Activated naive CD4-positive, alpha-beta T cell (primary cell): ENCODE measurements at places on chromosomes 7 and 10.

GRCh38 chr7:142668495-142668894 is 80.8 kb upstream of the PRSS1 start:
- DNase-seq = no peak

- no peak for DNase-seq
These were observed 496.4 kb downstream of the KIF20B start for GRCh38 chr10:90197766-90198165.

DNA sequence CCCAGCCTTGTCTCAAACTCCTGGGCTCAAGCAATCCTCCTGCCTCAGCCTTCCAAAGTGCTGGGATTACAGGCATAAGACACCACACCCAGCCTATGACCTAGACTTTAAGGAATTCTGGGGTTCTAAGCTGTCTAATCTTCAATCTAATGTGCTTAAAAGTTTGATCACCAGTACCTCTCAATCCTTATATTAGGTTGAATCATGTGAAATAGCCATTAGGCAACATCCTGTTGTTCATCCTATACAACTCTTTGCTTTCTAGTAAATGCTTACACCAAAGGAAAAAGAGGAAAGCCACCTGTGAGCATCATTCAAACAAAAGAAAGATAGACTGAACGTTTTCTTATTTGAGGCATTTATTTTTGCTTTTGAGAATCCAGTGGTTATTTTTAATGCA is 56.0 kb downstream of the ATOH7 start:
- DNase-seq = no peak

- no peak for DNase-seq
These were observed 42.0 kb downstream of the LYZL2 start for GRCh38 chr10:30587522-30588031.

GRCh38 chr7:34074421-34074820 is 169.1 kb downstream of the BMPER start:
- no peak for DNase-seq

DNA sequence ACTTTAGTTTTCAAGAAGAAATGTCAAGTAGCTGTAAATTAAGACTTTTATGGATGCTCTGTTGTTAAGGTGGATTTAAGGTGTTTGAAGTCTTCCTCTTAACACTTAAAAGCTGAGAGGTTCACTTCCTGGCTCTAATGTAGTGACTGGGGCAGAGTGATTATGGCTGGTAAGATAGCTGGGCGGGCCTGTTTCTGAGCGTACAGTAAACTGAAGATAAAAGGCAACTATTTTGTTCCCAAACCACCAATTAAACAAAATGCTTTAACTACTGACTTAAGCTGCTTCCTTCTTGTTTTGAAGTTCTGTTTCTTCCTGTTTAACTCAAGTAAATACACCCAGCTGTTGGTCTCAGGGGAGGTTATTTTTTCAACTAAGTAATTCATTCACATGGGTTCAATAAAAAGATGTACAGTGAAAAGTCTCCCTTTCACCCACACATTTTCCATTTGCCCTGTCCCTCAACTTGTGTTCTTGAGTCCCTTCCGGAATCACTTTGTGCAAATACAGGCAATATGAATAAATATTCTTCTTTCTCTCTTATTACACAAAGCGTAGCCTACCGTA is 19.3 kb downstream of the VWA2 start:
- no peak for DNase-seq

- DNase-seq = no peak
These were observed 369 bp upstream of the SCIN start for GRCh38 chr7:12570168-12570533.

- no peak for DNase-seq
These were observed 25.7 kb downstream of the PRKAG2 start for GRCh38 chr7:151851145-151851751.

DNA sequence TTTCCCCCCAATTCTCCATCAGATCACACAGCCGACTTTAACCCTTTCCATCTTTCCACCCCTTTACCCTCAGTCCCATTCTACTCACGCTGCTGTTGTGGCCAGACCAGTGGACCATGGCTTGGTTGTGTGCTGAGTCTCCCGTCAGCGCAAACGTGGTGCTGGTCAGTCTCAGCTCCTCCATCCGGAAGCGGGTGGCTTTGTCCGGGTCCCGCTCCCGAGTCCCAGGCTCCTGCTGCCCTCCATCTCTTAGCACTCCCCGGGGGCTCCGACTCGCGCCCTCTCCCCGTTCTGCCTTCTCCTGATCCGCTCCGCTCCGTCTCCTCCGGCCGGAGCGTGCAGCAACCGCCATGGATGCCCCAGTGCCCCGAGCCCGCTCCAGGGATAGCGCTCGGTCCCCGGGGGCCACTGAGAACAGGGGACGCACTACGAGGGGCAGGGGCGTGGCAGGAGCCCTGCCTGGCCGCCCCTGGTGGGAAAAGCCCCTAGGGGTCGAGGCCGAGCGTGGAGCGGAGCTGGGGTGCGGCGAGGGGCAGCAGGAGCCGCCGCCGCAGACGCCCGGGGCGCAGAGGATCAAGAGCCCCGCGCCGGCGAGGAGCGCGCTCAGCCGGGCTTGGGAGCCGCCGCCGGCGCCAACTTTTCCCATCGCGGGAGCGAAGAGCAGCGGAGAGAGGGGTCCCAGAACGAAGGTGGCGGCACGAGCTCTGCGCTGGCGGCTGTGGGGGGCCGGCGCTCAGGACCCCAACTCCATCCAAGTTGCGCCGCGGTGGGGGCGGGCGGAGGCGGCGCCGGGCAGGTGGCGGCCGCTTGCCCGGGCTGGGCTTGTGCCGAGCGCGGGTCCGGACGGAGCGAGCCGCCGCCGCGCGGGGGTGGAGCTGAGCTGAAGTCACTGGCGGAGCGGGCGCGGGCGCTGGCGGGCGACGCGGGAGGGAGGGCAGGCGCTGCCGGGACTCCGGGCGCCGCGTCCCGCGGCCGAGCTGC is at the start of gene SORCS1:
TSS of gene SORCS1 (minus strand) at position 826 of the 981 bp plus-strand sequence.
- DNase-seq = no peak

DNA sequence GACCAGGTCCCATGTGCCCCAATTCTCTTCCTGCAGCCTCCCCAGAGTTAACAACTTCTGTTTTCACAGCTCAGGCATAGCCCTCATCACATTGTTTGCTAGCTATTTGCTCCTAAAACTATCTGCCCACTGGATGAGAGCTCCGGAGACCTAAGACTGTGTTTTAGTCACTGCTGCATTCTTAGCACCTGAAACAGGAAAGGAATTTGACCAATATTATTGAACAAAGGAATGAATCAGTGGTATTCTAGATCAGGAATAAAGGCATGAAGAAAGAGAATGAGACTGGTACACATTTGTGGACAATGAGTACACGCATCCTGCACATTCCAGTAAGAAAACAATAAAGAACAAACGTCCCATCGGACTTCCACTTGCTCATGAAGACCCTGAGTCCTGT is 54.8 kb downstream of the PPP1R17 start:
- DNase-seq = no peak

- DNase-seq = no peak
These were observed 21.0 kb upstream of the ASB15 start for GRCh38 chr7:123580406-123581161.

DNA sequence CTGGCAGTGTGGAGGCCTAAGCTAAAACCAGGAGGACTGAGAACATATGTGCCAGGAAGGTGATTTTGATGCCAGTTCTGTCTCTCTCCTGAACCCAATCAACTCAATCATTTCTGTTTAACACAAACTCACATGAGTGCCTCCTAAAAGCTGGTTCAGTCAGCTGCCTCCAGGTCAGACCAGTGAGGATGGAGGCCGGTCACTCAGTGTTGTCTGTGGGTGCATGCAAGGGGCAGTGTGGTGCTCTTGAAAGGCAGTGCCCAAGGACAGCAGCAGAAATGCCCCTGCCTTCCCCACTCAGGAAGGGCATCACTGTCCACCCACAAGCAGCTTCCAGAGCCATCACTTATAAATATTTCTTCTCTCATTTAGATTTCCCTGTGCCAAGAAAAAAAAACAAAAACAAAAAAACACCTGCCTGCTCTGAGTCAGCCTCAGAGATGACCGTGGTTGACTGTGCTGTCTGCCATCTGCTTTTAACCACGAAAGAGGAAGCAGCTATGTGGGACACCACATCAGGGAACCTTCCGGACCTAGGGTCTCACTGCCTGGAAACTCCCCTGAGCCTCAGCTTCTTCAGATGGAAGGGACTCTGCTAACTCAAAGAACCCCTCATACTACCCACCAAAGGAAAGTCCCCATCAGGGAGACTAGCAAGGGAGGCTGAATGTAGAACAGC is 39.1 kb downstream of the VOPP1 start:
- peak; percentile 19 for DNase-seq

- no peak for DNase-seq
These were observed 186.8 kb downstream of the PARD3 start for GRCh38 chr10:34628174-34628796.

- no peak for DNase-seq
These were observed 6.2 kb downstream of the C10orf105 start for GRCh38 chr10:71713135-71714030.

DNA sequence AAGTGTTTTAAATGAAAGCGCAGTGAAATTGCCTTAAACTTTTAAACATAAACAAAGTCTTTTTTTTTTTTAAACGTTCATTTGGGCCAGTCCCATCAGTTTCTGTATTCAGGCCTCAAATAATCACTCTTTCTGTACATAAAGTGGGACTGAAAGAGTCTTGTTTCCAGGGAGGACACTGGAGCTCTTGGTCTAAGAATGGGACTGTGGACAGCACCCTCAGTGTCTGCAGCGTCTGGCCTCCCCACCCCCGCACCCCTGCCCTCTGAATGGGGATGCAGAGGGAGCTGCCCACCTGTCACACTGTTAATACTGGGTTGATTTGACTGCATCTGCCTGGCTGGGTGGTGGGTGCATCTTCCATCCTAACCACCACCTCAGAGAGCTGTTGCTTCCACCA is 5.2 kb downstream of the ZNF365 start:
- DNase-seq = no peak

GRCh38 chr10:89224739-89225443 is 17.8 kb upstream of the CH25H start:
- no peak for DNase-seq
